A375 (cell line): ENCODE measurements at places on chromosomes 3 and 15. TPM values are rescaled to one million over a fixed set of nuclear protein-coding genes. Genes with fewer than 3 reads are reported as not detected.

The ADAMTS9 gene
- 1.2 and 1.4 TPM in 2 replicates for total RNA-seq

The ANKRD34C gene
- total RNA-seq: not detected in 2 replicates

The SLC2A2 gene
- total RNA-seq: not detected in 2 replicates

The REC114 gene
- total RNA-seq: not detected in 2 replicates

The GUCA1C gene
- not detected in 2 replicates for total RNA-seq

The CTXN2 gene
- not detected in 2 replicates for total RNA-seq

The RBMS3 gene
- total RNA-seq: 22.9 and 32.9 TPM in 2 replicates
